Tibial nerve (tissue), 4 donors: ENCODE measurements at places on chromosomes 2 and 18. TPM values are rescaled to one million over a fixed set of nuclear protein-coding genes. Genes with fewer than 3 reads are reported as not detected.

The CRIM1 gene
- total RNA-seq: 179 TPM

GRCh38 chr2:43937269-43937820 is 58.4 kb downstream of the LRPPRC start:
- no peak for DNase-seq

The MFSD2B gene
- total RNA-seq: 0.98 TPM

DNA sequence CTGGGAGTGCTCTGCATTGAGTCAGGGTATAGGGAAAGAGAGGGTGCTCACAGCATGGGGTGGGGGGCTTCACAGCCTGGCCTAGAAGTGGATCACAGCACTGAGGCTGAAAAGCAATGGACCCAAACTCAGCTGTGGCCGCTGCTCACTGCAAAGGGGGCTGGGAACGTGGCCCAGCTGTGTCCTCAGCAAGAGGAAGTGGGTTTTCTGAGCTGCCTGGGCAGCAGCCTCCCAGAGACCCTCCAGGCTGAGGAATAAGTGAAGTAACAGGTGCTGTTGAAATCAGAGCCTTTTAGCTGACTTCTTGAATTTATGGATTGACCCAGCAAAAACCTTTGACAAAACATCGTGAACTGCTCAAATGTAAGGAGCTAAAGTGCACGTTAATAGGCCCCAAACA is 35.2 kb downstream of the PTGR3 start:
- DNase-seq: no peak

DNA sequence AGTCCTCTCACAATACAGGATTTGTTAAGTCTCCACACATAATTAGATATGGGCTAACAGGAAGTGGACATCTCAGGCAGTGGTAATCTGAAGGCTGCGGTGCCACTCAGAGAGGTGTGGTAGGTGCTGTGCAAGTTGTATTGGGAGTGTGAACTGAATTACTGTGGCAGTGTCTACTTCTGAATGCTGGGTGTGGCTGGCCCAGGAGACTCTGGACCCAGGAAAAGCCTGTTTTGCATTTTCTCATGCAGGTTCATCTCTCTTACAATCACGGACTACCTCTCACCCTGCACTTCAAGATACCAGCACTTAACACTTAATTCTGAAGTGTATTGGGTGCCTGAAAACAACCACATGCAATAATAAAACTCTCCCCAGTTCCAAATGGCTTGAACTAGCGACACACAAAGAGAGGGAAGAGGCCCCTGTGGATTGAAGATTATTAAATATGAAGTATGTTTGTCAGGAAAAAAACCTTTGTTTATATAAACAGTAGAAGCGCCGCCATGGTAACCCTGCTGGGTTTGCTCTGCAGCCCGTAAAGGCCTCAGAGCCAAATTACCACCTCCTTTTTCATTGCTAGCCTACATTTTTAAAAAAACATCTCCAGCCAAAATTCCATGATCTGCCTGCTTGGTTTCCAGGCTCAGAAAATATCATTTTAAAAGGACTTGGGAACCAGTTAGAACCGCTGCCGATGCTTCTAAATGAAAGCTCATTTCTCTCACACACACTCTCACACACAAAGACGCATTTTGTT is 77.5 kb downstream of the GFPT1 start:
- no peak for DNase-seq

The RAD51AP2 gene
- total RNA-seq: not detected

The ARHGAP28 gene
- total RNA-seq: 5.4 TPM

The CDH19 gene
- total RNA-seq: 191 TPM

DNA sequence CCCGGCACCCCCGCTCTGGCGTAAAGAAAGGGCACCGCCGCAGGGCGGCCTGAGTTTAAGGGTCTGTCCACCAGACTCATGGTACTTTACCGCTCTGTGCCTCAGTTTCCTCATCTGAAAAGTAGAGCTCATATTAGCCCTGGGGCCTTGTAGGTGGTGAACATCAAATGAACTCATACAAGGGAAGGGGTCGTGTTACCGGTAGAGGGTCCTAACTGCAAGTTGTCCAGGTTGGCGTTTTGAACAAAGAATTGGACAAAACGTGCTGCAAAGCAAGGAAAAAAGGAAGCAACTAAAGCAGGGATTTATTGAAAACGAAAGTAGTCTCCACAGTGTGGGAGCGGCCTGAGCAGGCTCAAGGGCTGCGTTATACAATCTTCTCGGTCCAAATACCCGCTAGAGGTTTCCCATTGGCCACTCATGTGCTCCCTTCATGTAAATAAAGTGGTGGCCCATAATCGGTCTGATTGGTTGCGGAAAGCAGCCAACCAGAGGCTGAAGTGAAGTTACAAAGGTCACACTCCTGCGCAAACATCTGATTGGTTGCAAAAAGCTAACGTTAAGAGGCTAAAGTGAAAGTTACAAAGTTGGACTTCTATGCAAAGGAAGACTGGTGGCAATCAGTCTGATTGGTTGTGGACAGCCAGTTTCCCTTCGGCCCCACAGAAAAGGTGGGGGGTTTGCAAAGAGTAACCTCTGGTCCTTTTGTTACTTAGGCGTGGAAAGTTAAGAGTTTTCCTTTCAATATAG is 80.7 kb upstream of the LDLRAD4 start:
- no peak for DNase-seq

The SYT4 gene
- not detected for total RNA-seq

DNA sequence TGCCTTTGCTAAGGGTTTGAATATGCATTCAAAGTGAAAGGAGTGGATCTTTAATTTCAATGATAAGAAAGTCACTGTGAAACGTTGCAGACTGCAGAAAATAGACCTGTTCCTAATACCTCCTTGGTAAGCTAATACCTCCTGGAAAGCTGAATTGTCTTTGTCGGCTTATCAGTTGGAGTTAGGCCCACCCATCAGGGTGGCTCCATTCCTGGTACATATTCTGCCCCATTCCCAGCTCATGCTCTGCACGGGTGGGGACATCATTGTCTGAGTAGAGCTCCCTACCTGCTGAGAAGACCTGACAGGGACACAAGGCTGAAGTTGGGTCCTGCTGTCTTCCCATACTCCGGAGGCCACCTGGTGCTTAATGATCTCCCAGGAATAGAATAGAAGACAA is 203.3 kb downstream of the EN1 start:
- no peak for DNase-seq

The PRKAG3 gene
- not detected for total RNA-seq

GRCh38 chr18:9188359-9189231 is 52.0 kb downstream of the ANKRD12 start:
- no peak for DNase-seq

DNA sequence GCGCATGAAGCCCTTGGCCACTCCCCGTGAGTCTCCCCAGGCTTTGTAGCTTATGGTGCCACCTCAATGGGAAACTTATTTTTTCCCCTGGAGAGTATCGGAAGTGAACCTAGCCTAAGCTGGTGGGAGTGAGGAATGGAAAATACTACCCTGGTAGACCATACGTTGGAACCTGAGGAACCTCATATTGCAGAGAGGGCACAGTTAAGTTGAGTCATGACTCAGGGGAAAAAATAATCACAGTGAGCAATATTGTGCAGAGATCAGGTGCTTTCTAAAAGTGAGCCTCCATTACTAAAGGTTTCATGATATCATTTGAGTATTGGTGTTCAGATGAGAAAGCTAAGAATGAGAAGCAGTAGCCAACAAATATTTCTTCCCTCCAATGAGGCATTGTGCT is 360.5 kb upstream of the NT5C1B start:
- DNase-seq: no peak

DNA sequence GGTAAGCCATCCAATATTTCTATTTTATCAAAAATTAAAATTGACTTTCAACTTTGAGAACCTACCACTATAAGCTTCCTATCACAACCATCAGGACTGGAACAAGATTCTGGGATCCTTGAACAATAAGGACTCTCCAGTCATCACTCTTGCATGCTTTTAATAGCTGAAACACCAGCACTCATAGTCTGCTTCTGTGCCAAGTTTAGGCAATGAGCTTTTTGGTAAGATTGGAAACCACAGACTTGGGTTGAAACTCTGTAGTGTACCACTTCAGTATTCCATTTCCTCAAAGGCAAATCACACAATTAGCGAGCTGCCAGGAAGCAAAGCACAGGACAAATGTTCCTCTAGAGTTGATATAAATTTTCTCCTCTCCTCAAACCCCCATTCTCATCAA is 1065.8 kb upstream of the SLC39A10 start:
- DNase-seq: no peak

DNA sequence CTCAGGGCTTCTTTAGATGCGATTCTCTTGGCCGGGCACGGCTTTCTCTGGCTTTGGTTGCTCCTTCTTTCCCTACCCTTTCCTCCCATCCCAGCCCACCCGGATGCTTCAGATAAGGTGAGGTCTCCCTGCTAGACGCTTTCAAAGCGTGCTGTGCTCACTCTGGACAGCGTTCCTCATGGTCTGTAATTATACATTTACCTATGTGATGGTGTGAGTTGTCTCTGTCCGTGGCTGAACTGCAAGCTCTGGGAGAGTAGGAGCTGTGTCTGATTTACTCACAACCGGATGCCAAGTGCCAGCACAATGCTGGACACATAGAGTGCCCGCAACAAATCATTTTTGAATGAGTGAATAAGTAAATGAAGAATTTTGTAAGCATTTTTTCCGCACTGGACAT is 26.8 kb upstream of the PNPT1 start:
- no peak for DNase-seq

- DNase-seq: no peak
Observed at GRCh38 chr2:72785517-72785916, 40.3 kb downstream of the EXOC6B start.

- DNase-seq: peak; percentile 34
Observed at GRCh38 chr2:8539743-8540551, 141.9 kb upstream of the ID2 start.

DNA sequence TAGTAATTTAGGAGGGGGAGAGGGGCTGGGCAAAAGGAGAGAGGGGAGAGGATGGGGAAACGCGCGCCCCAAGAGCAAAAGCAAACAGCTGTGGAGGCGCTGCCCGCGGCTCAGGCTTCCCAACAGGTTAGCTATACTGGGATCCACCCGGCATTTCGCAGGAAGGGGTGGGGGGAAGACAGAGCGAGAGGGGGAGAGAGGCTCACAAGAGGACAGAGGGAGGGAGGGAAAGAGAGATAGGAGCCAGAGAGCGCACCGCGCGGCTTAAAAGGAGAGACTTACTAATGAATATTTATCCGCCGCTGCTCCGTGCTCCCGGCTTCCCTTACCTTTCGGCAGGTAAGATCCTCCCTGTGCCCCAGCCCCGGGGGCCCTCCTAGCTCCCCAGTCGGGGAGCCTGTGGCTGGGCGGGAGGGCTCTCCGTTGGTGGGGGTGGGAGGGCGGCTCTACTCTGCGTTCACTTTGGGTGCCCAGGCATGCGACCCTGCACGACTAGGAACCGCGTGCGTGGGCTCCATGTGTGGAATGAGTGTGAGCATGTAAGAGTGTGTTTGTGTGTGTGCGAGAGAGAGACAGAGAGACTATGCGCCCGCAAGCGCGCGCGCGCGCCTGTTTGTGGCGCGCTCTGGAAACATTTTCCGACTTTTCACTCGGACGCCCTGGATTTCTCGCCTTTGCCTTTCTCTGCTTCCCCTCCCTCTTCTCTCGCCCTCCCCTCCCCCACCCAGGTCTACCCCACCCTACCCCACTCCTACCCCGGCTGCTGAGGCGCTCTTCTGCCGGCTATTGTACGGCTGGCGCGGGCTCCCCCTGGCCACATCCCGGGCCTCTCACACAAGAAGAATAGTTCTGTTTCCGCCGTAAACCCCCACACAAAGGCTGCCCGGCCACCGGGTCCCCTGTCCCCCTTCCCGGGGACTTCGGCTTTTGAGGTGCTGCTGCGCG is 7.2 kb upstream of the SIX3 start:
- DNase-seq: no peak

The IL1B gene
- total RNA-seq: not detected

GRCh38 chr2:37506407-37507050 is 162.1 kb downstream of the QPCT start:
- DNase-seq: no peak

The MROH2A gene
- total RNA-seq: not detected

DNA sequence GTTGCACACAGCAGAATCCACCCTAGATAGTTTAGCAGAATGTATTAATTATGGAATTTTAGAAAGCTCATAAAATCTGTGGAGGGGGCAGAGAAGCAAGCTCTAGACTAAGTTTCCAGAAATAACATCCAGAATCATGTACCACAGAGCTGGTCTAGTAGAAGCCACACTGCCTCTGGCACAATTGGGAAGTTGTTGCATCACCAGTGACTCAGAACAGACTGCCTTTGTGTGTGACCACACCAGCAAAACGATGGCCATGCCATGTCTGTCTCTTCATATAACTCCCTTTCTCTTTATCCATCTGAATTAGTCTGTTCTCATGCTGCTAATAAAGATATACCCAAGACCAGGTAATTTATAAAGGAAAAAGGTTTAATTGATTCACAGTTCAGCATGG is 158.9 kb downstream of the CCDC148 start:
- DNase-seq: no peak

- no peak for DNase-seq
Observed at GRCh38 chr2:140178234-140178633, 1398.0 kb upstream of the NXPH2 start.

GRCh38 chr2:27078267-27079194 is at the start of gene EMILIN1:
TSS of gene EMILIN1 (plus strand) at chr2:27078615. CDS start at chr2:27079066, 451 bp downstream.
- DNase-seq: peak; percentile 85

DNA sequence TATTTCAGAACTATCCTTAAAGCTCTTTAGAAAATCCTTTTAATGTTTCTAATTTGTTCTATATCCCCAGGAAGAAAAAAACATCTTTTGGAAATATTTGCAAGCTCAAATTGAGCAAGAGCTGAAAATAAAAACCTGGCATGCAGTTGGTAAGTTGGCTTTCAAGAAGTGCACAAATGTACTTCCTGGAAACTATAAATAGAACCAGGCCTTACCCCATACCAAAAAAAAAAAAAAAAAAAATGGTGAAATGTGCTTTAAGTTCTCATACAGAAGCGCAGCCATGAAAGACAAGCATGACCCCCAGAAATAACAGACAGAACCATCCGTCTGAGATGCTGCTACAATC is 178.5 kb downstream of the HDAC4 start:
- no peak for DNase-seq

The GLI2 gene
- total RNA-seq: 7.5 TPM

The XRCC5 gene
- 141 TPM for total RNA-seq

GRCh38 chr2:181140928-181141327 is 160.5 kb downstream of the UBE2E3 start:
- DNase-seq: no peak

- no peak for DNase-seq
Observed at GRCh38 chr2:25301453-25302352, 40.0 kb downstream of the DNMT3A start.

DNA sequence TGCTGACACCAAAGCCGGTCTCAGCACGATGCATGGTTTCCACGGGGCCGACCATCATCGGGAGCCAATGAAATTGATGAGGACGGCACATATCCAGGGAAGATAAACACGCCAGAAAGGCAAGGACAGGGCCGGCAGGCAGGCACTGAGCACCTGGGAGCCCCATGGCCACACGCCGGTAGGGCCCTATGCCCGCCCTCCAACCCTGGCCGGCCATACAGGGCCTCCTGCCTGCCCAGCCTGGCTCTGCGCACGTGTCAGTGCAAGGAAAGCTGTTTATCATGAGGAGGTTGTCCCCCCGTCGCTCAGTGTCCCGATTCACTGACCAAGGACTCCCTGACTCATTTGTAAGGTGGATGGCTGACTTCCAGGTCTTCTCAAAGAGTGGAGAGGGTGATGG is 237.5 kb downstream of the GLI2 start:
- no peak for DNase-seq
